ENCODE measurements at places on chromosomes 5 and 9.

DNA sequence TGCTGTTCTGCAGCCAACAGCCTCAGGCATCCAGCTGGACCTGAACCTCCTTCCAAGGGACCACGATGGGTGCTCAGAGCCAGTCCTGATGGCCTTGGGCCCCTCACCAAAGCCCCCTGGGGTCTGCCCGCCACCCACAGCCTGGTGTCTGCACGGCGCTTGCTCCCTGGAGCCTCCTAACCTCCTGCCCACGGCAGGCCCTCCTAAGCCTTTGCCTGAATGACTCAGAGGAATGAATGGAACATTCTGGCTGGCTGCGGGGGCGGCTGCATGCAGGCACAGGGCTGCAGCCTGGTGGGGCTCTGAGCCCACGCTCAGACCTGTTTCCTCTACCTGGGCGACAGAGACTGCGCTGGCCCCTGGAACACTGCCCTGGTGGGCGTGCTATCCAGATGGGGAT is 6.9 kb downstream of the SOHLH1 start:
- DNase-seq: no peak

DNA sequence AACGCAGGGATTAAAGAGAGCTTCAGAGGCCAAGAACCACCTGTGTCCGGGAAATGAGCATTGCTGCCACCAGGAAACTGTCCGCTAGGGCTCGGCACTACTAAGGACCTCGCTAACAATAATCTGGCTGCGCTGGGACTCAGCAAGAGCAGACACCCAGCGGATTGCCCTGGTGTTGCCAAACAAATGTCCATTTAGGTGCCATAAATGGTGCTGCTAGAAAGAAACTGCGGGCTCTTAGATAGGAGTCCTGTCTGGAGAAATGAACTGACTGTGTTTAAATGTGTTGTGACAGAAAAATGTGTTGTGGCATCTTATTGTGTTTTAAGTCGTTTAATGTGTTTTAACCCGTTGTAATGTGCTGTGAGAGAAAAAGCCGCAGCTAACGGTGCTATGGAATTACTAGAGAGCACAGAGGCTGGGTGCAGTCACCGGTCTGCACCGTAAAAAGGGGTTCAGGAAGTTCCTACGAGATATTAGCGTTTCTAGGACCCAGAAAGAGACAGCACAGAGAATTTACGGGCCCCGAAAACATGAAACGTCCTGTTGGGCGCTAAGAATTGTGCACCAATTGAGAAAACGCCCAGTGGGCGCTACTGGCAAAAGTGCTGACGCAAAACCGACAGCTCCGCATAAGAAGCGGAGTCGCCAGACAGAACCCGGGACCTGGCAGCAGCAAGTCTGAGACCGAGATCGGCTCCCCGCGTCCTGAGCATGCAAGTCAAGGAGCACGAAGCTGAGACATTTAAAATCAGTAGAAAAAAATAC is 90.6 kb downstream of the ANXA2R start:
- peak; percentile 90 for DNase-seq

DNA sequence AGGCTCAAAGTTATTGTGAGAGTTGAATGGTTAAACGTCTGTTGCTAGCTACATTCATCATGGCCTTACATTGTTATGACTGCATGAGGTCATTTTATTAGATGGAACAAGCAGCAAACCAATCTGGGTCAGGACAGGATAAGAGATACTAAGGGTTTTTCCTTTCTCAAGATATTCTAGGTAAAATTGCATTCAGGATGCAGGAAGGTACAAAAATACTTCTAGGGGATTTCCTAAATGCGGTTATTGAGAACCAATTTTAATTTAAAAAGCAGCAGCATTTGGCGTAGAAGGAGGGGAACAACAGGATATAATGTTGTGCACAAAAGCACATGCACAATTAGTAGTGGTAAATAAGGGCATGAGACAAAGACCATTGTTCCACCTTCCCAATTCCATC is 39.2 kb upstream of the LURAP1L start:
- no peak for DNase-seq

DNA sequence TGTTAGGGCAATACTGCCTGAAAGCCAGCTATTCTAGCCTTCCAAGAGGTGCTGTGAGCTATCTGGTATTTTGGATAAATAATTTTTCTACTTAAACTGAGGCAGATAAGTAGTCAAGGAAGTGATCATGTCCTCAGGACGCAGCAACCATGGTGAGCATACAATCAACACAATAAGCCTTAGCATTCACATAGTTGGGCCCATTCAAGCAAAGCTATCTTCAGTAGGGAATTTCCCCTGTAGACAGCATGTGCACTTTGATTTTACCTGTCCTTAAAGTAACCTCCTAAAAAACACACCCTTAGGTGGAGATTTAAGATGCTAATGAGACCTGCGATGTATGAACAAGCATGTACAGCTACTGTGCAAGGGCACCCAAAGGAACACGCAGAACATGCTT is 76.2 kb upstream of the HCN1 start:
- DNase-seq: no peak

GRCh38 chr5:141199359-141200235 is at the start of gene PCDHB11:
Gene PCDHB11, plus strand, starts transcription at chr5:141199627. Its CDS starts 148 bp downstream, at chr5:141199775.
- no peak for DNase-seq
